NCI-H226 (cell line): ENCODE measurements at places on chromosomes 2 and 18.
A peak's percentile ranks its signal among the peaks of the same experiment; 100 is the strongest.

GRCh38 chr18:36078751-36079529 lies 11.6 kb upstream of the RPRD1A start:
- peak; percentile 59 for DNase-seq

DNA sequence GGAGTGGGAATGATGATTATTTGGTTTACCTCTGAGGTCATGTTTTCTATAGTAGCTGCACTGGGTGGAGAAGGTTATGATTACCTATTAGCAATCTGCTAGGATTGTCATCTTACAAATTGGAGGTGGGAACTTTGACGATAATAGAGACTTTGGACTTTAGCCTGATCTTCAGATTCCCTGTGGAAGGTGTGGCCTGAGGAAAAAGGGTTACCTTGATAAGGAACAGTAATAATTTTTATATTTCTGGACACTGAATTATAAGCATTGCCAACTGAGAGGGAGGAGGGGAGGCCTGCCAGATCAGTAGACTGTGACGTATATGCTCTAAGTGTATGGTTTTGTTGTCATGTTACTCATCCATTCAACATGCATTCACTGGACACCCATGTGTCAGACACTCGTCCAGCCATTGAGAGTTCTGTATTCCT lies 183.4 kb upstream of the FOSL2 start:
- no peak for DNase-seq

GRCh38 chr2:72271276-72271614 lies 123.6 kb upstream of the CYP26B1 start:
- peak; percentile 36 for DNase-seq

GRCh38 chr2:39712953-39713352 lies 47.2 kb downstream of the TMEM178A start:
- no peak for DNase-seq

- DNase-seq, result no peak
Measured at GRCh38 chr2:234919711-234920110, 32.1 kb upstream of the SH3BP4 start.

- DNase-seq, result no peak
Measured at GRCh38 chr2:46393865-46394264, 85.5 kb upstream of the TMEM247 start.

- no peak for DNase-seq
Measured at GRCh38 chr2:143183804-143184463, 54.7 kb downstream of the ARHGAP15 start.

DNA sequence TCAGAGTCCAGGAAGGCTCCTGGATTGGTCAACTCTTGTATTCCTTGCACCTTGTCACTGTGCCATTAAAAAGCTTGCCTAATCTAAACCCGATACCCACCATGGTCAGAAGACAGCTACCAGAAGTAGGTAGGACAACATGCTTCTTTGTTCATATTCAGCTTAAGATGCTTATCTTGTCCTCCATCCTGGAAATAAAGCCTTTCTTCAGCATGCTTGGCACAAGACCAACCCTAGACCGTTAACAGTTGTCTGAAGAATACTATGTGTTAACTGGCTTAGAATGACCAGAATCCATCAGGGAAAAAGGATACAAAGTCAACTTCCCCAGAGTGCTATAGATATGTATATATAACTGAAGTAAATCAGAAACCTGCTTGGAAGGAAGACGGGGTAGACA lies 193.9 kb downstream of the ZRANB3 start:
- no peak for DNase-seq

- DNase-seq, result no peak
Measured at GRCh38 chr2:154226931-154227330, 355.2 kb downstream of the GALNT13 start.
